ENCODE measurements at places on chromosomes 13 and 19.

GRCh38 chr19:54952591-54953344 is 5.4 kb upstream of the NLRP7 start:
- DNase-seq = no peak

DNA sequence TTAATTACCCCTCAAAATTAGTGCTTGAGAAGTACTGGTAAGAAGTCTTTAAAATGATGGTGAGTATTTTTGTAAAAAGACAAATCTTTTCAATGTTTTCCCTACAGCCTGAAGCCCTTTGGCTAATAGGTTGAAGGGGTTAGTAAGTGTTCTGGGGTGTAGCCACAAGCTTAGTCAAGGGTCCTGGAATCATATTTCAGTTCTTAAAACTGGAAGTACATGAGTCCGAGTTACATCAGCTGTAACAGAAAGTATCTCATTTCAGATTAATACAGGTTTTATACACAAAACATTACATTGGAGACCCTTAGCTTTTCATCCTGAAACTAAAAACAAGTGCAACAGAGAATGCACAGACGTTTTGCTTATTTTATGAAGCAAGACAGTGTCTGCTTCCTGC is 52.7 kb upstream of the TEX29 start:
- no peak for DNase-seq

DNA sequence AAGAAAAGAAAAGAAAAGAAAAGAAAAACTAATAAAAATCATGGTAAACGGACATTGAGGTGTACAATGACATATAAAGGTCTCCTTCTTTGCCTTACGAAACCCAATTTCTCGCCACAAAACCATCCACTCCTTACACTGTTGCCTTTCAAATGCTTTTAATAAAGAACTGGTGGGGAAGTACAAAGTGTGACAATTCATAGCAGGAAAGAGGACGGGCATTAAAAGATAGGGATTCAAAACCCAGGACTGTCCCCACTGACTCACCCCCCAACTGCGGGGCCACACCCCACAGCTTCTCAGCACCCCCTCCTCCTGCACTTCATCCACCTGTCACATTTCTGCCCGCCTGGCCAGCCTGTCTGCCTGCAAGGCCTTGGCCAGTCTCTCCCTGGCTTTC is 2.4 kb downstream of the MBD3L2B start:
- DNase-seq = no peak

DNA sequence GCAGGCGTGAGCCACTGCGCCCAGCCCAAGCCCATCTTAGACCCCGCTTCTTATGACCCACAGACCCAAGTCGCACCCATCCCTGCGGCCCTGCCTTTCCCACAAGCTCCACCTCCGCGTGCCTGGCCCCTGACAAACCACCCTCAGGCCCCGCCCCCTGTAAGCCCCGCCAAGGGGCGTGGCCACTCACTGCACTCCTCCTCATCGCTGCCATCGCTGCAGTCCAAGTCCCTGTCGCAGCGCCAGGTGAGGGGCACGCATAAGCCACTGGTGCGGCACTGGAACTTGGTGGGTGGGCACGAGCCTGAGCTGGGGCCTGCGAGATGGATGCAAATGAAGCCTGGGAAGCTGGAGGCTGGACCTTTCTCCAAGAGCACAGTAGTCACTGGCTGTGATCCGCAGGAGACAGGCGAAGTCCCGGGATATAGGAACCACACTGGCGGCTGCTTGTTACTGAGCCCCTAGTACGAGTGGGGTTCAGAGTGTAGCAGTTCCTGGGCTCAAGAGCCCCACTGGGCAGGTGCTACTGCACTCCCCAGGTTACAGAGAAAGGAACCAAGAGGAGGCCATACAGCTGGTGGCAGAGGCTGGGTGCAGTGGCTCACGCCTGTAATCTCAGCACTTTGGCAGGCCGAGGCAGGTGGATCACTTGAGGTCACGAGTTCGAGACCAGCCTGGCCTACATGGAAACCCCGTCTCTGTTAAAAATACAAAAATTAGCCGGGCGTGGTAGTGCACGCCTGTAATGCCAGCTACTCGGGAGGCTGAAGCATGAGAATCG is 3.1 kb downstream of the CD320 start:
- DNase-seq = no peak

DNA sequence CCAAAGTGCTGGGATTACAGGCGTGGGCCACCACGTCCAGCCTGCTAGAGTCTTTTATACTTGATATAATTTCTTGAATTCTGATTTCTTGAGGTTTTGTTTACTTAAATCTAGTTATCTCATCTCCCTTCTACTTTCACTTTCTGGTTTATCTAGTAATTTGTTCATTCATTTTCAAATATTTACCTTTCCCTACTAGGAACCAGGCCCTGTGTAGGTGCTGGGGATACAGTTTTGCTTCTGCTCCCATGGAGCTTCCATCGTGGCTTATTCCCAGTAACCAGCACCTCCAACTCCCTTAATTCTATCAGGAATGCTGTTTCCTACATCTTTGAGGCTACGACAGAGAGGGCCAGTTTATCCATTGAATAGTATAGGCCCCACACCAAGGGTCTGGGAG is 24.1 kb upstream of the TRIM13 start:
- DNase-seq = no peak

- DNase-seq = no peak
Observed at GRCh38 chr13:99256283-99256682, 1.9 kb downstream of the GPR18 start.

DNA sequence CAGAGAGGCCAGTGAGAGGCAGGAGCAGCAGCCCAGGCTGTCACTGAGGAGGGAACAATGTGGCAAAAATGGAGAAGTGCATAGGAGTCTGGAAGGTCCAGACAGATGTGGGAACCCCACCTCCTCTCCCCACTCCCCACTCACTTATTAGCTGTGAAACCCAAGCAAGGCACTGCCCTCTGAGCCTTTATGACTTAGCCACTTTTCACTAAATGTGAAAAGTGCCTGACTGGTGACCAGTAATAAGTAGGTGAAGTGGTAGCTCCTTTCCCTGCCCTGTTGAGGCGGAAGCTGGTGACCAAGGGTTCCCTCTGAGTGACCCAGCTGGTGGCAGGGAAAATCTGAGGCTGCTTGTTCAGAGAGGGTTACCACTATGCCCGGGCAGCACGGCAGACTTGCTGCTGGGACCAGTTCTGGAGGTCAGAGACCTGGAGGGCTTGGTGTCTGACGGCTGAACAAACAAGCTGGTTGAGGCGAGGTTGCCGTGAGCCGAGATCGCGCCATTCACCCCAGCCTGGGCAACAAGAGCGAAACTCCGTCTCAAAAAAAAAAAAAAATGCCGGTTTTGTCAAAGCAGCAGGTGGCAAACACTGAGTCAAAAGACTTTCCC is 80.0 kb downstream of the ZNF429 start:
- no peak for DNase-seq

DNA sequence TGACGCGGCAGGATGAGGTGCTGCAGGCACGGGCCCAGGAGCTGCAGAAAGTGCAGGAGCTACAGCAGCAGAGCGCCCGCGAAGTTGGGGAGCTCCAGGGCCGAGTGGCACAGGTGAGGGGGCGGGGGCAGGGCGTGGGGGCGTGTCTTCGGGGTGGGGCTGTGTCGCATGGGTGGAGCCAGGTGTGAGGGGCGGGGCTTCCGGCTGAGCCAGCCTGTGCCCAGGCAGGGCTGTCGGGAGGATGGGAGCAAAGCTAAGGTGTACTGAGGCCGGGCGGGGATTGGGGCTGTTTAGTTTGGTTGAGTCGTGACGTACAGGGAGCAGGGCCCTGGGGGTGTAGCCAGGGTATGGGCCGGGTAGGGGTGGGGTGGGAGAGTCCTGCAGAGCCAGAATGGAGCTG is 62.3 kb downstream of the KCNC3 start:
- DNase-seq = no peak

GRCh38 chr13:43469791-43470190 is 317.0 kb downstream of the ENOX1 start:
- no peak for DNase-seq

GRCh38 chr13:94232161-94232950 is 247.1 kb downstream of the DCT start:
- DNase-seq = no peak

Measured in skeletal muscle cell (primary cell).